ENCODE measurements at places on chromosomes 5 and 9.

DNA sequence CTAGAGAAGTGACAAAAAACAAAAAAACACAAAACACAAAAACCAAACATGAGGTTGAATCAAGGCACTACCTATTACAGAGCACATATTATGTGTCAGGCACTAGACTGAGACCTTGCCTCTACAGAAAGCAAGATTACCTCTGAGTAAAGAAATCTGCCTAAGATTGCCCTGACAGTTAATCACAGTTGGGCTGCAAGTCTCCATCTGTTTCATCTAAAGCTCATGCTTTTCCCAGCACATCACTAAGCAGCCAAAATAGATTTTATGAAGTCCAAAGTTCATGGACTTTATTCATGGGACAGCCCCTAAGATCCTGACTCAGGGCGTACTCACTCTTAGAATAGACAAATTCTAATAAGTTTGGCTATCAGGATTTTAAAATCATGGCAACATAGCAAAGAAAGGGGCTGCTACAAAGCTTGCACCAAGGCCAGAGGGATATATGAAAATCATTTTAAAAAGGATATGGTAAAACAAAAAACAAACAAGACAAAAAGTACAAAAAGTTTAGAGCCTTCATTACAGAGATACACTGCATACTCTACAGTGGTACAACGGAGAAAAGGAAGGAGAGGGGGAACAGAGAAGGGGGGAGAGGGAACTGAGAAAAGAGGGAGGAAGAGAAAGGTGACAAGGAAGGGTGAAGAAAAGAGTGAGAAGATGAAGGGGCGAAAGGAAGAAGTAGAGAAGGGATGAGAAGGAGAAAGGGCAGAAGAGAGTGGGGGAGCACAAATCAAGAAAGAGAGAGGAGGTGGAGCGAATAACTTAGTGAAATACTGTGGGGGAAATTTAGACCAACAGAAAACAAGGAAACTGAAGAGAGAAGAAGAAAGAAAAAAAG lies 58.2 kb downstream of the RICTOR start:
- DNase-seq: no peak

DNA sequence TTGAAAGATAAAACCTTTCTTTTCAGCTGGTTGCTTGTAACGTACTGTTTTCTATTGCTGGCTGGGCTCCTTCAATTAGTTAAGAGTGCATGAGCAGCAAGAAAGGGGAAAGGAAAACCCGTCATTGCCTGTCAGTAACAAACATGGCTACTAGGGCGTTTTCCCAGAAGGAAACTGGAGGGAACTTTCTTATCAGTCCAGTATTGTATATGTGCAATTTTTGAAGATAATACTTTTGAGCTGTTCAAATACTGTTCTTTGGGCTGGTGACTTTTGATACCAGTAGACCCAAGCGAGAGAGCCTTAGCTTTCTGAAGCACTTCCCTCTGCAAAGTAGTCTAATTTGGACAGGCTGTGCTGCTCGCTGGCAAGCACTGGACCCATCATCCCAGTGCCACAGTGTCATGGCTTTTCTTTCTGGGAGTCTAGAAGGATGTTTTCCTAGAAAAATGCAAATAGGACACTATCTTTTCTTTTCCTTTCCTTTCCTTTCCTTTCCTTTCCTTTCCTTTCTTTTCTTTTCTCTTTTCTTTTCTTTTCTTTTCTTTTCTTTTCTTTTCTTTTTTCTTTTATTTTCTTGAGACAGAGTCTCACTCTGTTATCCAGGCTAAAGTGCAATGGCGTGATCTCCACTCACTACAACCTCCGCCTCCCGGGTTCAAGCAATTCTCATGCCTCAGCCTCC lies 149.9 kb upstream of the SMIM23 start:
- DNase-seq: no peak

DNA sequence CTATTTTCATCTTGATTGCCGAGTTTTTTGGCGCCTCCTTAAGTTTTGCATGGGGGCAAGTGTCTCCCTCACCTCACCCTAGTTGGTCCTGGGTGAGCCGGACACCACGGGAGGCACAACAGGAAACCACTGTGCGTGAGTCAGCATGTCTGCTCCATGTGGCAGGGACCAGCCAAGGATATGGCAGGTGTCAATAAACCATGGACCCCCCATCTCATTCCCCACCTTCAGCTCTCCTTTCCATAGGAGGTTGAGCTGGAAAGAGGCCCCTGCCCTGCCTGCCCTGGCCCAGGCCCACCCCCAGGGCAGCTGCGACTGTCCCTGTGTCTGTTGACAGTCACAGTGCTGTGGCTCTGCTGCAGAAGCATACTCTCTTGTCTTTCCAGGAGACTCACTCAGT lies 3.1 kb downstream of the SPACA9 start:
- DNase-seq: no peak

- no peak for DNase-seq
Observed at GRCh38 chr5:141834331-141834730, 43.9 kb downstream of the PCDH1 start.

Data from right hindlimb (tissue), 1 donor.